ENCODE measurements at places on chromosomes 12 and 14. TPM values are rescaled to one million over a fixed set of nuclear protein-coding genes. Genes with fewer than 3 reads are reported as not detected.

EIF2S3B gene
- total RNA-seq = 0.63 TPM

GPR132 gene
- 0.04 TPM for total RNA-seq

SALL2 gene
- 4.1 TPM for total RNA-seq

PRKD1 gene
- 3.0 TPM for total RNA-seq

SRRM4 gene
- total RNA-seq = under 0.01 TPM

ZNF84 gene
- total RNA-seq = 3.2 TPM

FOS gene
- total RNA-seq = 103 TPM

IL22 gene
- total RNA-seq = not detected

KRT2 gene
- total RNA-seq = 0.23 TPM

OTOGL gene
- total RNA-seq = 3.1 TPM

TMPRSS12 gene
- total RNA-seq = not detected

SMCO2 gene
- total RNA-seq = 1.7 TPM

CFAP54 gene
- total RNA-seq = 0.77 TPM

GRCh38 chr14:90831821-90832220 lies 15.6 kb upstream of the TTC7B start:
- DNase-seq = no peak

DNA sequence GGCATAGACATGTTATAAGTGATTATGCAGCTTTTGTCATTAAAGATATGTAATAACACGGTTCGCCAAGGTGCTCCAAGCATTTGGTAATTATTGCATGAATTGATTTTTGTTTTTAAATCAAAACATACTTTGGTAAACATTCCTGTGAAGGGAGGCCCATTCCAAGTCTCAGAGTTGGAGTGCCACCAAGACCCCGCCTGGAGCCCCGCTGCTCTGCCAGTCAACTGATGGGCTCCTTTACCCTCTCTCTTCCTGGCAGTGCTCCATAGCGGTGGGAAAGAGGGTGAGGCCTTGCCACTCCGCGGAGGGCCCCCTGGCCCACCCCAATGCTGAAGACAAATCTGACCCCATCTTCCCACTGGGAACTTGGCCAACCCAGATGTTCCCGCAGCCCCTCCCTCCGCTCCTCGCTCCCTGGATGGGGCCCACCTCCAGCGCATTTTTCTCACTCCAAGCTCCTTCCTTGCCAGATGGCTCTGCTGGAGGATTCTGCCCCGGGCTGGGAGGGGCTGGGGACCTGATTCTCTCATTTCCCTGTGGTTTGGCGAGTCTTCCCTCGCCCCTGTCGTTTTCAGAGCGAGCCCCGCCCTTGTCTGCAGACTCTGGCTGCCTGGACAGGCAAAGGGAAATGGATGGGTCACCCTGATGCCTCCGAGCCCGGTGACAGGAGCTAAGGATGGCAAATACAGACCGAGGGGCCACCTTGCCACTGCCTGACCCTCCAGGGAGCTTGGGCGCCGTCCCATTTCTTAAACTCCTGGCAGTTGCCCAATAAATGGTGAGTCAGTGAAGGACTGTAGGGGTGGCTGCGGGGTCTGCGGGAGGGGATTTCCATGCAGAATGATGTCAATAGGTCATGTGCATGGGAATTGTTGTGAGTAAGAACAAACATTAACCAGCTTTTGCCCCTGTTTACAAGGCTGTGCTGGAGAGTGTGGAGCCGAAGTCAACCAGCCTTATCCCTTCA lies 9.2 kb upstream of the PAPLN start:
- DNase-seq = peak; percentile 97

- no peak for DNase-seq
Measured at GRCh38 chr12:1794440-1795090, 25.8 kb upstream of the LRTM2 start.

GRCh38 chr12:49868952-49869815 lies 26.3 kb upstream of the BCDIN3D start:
- no peak for DNase-seq

GRCh38 chr14:46057799-46058198 lies 593.8 kb downstream of the RPL10L start:
- DNase-seq = no peak

GRCh38 chr12:60926256-60926655 lies 1330.4 kb downstream of the SLC16A7 start:
- DNase-seq = no peak

DNA sequence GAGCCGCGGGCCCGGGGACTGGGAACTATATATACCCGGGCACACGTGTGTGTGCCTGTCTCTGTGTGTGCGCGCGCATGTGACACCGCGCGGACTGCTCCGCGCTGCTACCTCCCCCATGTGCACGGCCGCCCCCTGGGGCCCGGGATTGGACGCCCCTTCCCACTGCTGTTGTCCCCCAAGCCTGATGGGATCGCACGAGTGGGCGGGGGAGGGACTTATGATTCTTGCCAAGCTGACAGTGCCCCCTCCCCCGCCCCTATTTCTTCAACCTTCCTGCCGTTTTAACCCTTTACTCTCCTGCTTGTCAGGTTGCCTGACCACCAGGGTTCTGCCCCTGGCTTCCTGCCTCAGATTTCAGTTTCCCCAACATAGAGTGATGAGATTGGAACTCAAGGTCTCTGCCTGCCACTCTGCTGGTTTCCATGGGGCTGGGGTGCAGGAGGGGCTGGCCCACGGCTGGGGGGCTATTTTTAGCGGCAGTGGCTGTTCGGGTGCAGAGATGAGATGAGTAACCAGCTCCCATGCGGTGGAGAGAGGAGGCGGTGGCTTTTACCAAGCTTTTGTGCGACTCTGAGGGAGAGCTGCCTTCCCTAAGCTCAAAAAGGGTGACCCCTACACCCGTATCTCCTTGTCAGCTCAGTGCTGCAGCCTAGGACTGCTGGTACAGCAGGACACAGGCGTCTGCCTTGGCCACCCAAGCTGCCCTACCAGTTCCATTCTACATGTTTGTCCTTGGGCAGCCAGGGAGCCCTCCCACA lies at the start of gene DDN:
Gene DDN, minus strand, starts transcription at position 5 of the 761 bp plus-strand sequence. CDS start 88 bp downstream, outside the sequence.
- DNase-seq = peak; percentile 62

GRCh38 chr12:110281549-110282299 lies 677 bp downstream of the ATP2A2 start:
- DNase-seq = peak; percentile 58

- DNase-seq = peak; percentile 88
Measured at GRCh38 chr12:121893961-121894460, 5.4 kb downstream of the PSMD9 start.

GRCh38 chr12:104526320-104526719 lies 69.6 kb downstream of the CHST11 start:
- DNase-seq = no peak

- DNase-seq = peak; percentile 62
Measured at GRCh38 chr14:65320661-65321308, 91.7 kb upstream of the FUT8 start.

DNA sequence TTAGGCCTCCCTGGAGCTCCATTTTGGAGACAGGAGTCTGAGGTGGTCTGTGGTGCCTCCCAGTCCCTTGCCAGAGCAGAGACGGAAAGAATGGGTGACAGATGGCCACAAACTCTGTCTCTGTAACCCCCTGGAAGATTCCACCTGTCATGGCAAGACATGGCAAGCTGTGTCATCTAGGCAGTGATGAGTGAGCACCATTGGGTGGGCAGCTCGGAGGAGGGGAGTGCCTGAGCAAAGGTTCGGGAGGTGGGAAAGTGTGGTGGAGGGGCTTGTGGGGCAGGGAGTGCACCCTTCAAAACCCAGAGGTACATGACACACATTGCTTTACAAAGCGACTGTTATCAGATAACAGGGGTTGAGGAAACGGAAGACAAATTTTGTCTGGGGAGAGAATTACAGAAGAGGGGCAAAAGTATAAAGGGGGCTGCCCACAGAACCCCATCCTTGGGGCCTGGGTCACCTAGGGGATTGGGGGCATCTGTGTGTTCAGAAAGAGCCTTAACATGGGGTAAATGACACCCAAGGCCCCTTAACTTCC lies 3.5 kb downstream of the RIN3 start:
- DNase-seq = no peak

- no peak for DNase-seq
Measured at GRCh38 chr12:74689929-74690328, 152.3 kb downstream of the ATXN7L3B start.

- DNase-seq = peak; percentile 42
Measured at GRCh38 chr14:96793547-96793946, 3.6 kb upstream of the VRK1 start.

DNA sequence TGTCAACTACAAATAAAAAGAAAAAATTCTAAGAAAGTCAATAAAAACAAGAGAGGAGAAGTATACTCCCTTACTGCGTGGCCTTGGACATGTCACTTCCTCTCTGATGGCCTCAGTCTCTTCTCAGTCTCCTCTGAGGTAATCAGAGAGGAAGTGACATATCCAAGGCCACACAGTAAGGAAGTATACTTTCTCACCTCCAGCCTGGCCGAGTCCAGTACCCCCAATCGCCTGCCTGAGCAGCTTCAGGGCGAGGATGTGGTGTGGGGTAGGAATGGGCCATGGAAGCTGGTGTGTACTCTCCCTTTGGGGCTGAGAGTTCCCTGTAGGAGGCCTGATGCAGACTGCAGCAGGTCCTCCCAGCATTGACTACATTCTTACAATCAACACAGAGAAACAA lies 15.8 kb downstream of the VDR start:
- no peak for DNase-seq

- no peak for DNase-seq
Measured at GRCh38 chr12:12927211-12928079, 24.5 kb downstream of the GPRC5D start.

DNA sequence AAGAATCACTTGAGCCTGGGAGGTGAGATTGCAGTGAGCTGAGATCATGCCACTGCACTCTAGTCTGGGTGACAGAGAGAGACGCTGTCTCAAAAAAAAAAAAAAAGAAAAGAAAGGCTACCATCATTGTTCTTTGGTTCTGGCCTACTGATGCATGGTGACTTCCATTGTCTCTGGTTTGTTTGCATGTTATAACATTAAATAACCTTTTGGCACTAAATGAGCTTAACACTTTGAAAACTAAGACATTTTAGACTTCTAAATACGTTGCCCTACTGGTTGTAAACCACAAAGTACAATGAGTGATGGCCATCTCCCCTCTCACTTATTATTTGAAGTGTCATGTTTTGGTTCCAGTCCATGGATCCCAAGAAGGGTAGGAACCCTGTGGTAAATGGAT lies 152.9 kb upstream of the CPM start:
- no peak for DNase-seq

DNA sequence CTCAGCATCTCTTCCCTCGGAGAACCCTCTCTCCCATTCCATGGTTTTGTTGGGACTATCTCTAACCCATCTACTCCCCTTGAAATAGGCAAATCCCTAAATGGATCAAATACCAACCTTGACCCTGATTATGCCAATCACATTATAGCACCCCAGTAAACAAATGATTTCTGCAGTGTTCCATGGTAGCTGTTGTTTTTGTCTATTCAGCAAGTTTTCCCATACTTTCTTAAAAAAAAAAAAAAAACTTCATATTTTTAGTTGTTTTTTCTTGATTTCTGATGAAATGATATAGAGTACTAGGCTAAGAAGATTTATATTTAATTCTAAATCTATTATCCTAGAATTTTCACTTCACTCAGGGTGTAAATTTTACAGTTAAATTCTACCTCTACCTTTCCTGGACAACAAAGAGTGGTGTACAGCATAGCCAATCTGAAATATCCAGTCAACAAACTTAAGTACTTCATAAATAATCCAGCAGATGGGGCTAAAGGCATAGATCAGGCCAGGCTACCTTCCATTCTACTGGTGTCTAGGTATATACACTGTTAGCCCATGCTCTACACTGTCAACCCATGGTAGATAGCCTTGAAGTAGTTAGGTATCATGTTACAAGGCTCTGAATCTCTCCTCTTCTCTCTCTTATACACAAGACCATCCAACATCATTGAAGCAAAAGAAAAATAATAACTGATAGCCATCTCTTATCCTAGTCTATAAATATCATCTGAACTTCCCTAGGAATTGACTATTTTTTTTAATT lies 82.2 kb downstream of the PLEKHG7 start:
- DNase-seq = peak; percentile 90

GRCh38 chr14:97306133-97306759 lies 509.1 kb downstream of the VRK1 start:
- DNase-seq = no peak

Measured in PC-3 (cell line).